Eye (tissue), 1 donor: ENCODE measurements at places on chromosomes 7 and 10.

DNA sequence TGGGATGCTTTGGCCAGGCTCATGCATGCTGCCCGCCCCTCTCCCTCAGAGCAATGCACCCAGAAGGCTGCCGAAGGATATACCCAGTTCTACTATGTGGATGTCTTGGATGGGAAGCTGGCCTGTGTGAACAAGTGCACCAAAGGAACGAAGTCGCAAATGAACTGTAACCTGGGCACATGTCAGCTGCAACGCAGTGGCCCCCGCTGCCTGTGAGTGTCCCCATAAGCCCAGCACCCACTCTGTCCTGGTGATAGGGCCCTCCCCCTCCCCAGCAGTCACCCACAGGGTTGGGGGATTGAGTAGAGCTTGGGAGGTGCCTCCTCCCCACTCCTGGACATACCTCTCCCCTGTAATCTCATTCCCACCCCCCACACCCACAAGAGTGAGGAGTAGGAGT, 7.0 kb upstream of the MUC17 start:
- DNase-seq, result no peak

DNA sequence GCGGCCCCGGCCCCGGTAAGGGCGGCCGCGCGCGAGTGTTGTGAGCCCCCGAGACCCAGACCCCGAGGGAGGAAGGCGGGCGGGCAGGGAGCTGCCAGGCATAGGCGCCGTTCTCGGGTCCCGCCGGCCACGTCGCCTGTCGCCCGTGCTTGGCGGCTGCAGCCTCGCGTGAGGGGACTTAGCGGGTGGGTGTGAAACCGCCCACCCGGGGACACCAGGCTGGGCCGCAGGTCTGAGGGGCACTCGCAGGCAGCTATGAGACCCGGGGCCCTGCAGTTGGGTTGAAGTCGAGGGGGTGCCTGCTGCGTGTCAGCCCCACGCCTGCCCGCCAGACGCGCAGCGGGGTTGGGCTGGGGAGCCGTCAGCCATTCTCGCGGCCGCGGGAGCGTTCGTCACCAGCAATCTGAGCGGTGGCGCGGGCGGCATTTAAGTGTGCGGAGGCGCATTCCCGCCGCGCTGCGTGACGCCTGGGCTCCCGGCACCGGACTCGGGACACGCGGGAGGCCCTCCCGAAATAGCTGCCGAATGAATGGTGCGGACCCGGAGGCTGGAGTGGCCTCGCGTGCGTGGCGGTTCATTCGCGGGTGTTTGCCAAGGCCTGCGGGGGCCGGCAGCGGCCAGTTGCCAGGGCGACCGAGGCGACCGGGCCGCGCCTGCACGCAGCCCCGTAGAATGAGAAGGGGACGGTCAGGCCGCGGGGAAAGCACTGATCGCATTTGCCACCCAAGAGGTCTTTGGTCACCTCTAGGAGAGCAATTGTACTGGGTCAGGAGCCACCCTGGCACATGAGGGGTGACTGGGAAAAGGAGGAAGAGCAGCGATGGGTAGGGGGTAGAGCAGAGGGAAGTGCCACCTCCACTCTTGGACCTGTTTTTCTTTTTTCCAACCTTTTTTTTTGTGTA, 750 bp downstream of the ZNF398 start:
- DNase-seq, result peak; percentile 86

DNA sequence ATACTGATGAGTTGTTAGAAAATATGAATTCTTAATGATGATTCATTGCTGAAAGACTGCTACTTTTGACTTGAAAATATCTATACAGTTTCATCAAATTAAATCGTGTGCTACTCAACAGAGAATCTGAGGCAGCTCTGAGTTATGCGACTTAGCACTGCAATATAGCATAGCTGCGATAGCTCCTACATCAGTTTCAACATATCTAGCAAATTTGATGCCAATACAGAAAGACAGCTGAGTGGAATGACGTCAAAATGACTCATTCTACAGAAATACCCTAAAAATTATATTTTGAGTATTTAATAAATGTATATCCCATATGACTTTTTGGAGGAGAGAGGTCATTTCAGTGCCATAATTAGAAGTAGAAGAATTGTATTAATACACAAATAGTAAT, 1.1 kb upstream of the TARP start:
- no peak for DNase-seq

GRCh38 chr10:34769899-34770298, 45.2 kb downstream of the PARD3 start:
- DNase-seq, result no peak

DNA sequence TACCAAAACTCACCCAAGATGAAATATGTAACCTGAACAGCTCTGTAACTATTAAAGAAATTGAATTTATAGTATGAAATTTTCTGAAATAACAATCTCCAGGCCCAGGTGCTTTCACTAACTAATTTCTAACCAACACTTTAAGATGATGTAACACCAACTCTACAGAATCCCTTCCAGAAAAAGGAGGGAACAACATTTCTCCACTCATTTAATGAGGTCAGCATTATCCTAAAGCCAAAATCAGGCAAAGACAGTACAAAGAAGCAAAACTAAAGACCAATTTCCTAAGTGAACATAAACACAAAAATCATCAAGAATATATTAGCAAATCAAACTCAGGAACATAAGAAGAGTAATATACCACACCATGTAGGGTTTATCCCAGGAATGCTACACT, 65.5 kb downstream of the KMT2C start:
- no peak for DNase-seq

DNA sequence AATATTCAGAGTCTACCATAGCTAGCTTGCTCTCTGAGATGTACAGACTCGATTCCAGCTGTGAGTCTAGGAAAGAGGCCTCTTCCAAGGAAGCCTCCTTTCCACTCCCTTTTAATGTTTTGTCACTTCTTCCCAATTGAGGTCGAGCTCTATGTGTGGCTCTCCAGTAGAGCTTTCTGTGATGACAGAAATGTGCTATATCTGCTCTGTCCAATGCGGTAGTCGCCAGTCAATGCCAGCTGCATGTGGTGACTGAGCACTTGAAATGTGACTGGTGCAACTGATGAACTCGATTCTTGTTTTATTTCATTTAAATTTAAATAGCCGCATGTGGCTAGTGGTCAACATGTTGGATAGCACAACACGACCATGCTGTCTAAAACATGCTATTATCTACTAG, 387.0 kb upstream of the NRP1 start:
- DNase-seq, result no peak

- DNase-seq, result no peak
Measured at GRCh38 chr10:31958856-31959255, 30.2 kb upstream of the ARHGAP12 start.

GRCh38 chr7:1409555-1409954, 49.7 kb downstream of the MICALL2 start:
- DNase-seq, result no peak

GRCh38 chr10:92544296-92544695, 29.6 kb downstream of the IDE start:
- DNase-seq, result no peak
